ENCODE measurements at places on chromosomes 12 and 14.
A peak's percentile ranks its signal among the peaks of the same experiment; 100 is the strongest.

DNA sequence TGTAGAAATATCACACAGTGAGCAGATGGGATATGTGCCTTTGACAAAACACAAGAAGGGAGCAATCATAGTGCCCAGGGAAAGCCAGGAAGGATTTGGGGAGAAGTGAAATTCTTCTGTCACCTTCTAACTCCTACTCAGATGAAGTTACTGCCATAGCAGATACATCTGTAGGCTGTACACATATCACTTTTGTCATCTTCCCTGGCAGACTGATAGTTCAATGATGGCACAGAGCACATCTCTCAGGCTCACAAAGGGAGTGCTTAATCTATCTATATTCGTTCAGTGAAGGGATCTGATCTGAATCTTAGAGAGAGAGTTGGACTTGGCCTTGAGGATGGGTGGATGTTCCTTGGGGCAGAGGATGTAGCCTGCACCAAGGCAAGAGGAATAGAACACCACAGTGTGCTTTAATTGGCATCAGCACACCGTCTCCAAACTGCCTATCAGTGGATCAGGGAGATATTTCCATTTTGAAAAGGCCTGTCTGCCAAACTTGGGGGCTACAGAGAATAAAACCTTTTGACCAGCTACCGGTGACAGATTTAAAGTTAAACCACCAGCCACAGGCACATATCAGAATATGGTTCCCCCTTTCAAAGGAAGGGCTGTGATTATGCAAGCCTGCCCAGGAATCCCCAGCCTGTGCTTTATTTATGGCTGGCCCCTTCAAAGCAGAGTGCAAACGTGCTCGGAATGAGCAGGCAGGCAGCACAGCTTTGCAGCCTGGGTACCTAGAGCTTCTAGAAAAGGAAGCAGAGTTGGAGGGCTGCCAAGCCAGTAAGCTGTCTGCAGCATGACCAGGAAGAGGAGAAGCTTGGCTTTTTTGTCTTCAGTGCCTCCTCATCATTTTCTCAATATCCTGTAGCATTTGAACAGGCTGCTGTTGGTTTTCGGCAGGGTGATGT is 165.5 kb upstream of the DYRK2 start:
- DNase-seq: peak; percentile 82

GRCh38 chr12:110280392-110280778 is 662 bp upstream of the ATP2A2 start:
- DNase-seq: no peak

DNA sequence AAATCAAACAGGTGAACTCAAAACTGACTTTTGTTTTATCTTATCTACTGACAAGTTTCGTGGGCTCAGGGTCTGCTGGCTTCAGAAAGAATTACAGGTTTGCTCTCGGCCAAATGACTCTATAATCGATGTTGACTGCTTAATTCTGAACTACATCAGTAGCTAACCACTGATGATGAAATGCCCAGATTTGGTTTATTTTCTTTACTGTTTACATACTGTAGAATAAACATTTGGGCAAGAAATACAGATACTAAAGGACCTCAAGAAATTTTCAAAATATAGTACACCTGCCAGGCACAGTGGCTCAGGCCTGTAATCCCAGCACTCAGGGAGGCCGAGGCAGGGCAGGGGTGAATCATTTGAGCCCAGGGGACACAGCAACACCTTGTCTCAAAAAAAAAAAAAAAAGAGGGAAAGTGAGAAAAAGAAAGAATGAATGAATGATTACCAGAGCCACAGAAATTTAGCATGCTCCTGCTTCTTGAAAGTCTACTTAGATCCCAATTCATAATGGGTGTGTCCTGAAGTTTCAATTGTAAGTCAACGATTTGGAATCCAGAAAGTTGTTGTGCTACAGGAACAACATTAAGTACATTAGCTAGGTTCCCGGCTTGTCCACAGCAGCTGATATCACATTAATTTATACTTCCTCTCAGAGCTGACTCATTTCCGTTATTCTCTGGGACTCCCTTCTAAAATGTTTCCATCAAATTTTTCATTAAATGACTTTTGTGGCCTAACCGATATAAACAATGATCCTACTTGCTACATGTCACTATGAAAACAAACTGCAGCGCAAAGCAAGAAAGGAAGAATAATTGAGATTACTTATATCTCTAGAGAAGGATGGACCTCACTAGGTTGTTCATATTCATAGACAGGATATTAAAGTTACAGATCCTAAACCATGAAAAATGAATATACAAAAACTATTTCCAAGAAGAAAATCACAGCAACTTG is 134.3 kb downstream of the MED13L start:
- no peak for DNase-seq

DNA sequence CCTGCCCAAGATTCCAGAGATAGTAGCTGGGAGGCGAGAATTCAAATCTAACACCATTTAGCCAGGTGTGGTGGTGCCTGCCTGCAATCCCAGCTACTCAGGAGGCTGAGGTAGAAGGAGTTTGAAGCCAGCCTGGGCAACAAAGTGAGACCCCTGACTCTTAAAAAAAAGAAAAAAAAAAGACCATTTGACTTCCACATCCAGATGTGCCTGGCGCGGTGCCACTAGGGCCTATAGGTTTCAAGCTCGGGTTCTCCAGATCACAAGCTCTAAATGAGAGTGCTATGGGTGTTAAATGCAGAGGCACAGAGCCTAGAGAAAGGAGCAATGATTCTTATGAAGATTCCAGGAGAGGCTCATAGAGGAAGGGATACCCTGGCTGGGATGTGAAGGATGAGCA is 22.5 kb downstream of the SYNE3 start:
- no peak for DNase-seq

- no peak for DNase-seq
Measured at GRCh38 chr14:101056446-101056845, 152.9 kb upstream of the RTL1 start.

DNA sequence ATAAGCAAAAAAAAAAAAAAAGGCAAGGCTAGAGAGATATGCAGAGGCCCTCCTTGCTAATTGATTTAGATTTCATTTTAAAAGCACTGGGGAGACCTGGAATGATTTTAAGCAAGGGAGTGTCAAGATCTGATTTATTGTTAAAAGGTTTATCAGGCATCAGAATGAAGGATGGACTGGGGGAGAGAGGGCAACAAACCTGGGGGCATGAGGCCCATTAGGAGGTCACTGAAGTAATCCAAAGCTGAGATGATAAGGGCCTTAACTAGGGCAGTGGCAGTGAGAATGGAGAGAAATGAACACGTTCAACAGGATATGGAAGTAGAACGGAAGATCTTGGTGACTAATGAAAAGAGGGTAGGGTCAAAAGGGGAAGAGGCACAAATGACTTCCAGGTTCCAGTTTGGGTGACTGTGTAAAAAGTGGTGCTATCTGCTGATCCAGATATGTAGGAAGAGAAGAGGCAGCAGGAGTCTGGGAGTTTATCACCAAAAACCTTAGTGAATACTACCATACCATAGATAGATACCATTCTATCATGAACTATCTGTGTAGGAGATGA is 24.0 kb downstream of the KITLG start:
- DNase-seq: no peak

DNA sequence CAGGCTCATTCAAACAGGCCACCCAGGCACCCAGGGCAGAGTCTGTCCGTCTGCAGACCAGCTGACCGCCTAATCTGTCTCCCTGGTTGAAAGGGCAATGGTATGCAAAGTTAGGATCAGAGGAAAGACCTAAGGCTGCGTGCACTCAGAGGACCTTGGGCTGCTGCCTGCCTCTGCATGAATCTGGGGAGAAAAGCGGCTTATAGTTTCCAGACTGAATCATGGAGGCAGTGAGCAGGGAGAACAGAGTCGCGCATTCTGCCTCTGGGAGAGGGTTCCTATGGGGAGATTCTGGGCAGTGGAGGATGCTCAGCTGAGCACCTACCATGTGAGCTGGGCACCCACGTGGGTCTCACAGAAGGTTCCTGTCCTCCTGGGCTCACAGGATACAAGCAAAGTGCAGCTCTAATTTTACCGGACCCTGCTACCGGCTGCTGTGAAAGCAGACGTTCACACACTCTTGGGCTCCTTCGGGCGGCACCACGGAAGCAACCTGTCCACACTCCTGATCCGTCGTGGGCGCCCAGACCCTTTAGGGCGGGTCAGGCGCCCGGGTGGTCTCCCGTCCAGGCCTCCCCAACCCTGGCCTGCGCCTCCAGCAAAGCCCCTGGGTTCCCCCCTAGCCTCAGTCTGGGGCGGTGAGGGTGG is 772 bp downstream of the SCARB1 start:
- DNase-seq: peak; percentile 57

- no peak for DNase-seq
Measured at GRCh38 chr14:45095143-45095542, 11.2 kb downstream of the PRPF39 start.

GRCh38 chr14:98984719-98985041 is 287.3 kb downstream of the BCL11B start:
- no peak for DNase-seq

- no peak for DNase-seq
Measured at GRCh38 chr14:88233915-88234314, 89.2 kb downstream of the KCNK10 start.

DNA sequence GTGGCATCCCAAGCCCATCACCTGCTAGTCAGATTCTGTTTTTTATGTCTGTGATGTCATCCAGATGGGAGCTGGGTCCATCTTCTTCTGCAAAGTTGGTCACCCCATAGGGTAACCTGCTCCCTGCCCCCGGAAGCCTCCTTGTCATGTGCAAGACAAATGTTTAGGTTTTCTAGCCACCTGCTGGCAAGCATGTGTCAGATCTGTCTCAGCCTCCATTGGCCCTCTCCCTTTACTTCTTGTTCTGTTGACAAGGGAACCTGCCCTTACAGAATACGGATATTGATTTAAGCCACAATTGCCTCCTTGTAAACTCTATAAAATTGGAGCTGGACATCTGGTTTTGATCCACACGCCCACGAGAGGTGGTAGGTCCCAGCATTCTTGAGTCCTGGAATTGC is 7.5 kb downstream of the NTF3 start:
- DNase-seq: no peak

GRCh38 chr12:116432314-116432750 is 126.8 kb upstream of the MAP1LC3B2 start:
- DNase-seq: no peak

DNA sequence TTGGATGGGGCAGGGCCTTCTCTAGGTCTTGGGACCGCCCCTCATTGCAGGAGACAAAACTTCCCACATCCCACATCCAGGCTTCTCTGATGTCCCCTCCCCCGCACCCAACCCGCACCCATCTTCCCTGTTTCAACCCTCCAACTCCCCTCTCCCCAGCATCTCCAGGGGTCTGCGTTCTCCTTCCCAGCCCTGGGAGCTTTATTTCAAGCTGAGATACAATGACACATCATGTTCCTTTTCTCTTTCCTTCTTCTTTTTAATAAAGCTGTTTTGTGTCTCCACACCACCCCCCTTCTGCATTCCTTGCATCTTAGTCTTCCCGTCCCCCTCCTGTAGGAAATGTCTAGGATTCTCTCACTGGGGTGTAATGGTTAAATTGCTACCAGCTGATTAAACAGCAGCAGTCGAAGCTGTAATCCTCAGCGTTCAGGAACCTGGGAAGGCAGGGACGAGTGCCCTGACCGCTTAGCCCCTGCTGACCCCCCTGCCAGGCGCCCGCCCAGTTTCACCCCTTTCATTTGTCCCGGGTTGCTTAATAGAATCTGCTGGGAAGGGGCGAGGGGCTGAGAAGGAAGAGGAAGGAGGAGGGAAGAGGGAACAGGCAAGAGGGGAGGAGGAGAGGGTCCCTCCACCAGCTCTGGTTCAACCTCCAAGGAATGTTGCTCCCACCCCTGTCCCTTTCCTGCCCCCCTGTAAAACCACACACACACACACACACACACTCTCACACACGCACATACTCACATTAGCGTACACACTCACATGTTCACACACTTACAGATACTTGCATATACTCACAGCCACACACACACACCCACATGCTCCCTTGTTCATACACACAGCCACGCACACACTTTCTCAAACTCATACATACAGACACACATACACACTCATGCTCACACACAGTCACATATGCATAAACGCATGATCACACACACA is 104.5 kb upstream of the MED13L start:
- no peak for DNase-seq

DNA sequence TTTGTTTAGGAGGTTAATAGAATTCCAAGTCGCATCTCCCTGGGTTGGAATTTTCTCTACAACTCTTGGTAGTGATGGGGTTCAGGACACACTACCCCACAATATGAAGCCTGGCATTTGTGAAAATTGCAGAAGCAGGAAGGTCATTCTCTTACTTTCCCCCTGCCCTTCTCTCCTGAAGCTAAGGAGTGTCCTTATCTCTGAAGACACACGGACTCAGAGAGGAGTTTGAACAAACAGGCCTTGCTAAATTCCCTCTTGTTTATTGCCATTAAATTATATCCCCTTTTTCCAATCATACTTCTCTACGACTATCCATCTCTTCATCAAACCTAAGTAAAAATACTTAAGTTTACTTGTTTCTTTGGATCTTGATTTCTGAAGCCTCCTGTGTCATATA is 443.0 kb downstream of the RAD51B start:
- DNase-seq: no peak

- no peak for DNase-seq
Measured at GRCh38 chr14:99786511-99786989, 6.7 kb upstream of the EML1 start.

DNA sequence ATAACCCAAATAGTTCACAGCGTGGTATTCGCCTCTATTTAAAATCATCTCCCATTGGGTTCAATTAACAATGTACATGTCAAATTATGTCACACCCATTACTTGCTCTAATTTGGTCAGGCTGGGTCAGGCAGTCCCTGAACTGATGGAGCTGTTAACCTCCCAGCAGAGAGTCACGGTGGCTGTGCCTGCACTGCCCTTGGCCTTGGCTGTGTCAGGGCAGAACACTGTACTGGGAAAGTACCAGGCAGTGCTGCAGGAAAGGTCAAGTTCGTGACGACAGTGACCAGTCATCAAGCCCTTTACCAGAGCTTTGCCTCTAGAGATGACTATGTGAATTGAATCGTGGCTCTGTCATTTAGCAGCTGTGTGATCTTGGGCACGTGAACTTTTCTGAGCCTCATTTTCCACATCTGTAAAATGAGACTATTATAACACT is 100.0 kb downstream of the ARF6 start:
- DNase-seq: no peak

DNA sequence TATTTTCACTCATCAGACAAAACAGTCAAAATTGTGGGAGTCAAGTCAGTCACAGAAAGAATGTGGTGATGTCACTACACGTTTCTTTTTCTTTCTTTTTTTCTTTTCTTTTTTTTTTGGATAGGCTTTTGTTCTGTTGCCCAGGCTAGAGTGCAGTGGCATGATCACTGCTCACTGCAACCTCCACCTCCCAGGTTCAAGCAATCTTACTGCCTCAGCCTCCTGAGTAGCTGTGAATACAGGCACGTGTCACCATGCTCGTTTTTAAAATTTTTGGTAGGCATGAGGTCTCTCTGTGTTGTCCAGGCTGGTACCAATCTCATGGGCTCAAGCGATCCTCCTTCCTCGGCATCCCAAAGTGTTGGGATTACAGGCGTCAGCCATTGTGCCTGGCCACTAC is 2.3 kb downstream of the CLECL1 start:
- no peak for DNase-seq

GRCh38 chr12:48512855-48513254 is 12.6 kb upstream of the OR8S1 start:
- no peak for DNase-seq

- DNase-seq: no peak
Measured at GRCh38 chr14:40252817-40253447, 820.7 kb upstream of the FBXO33 start.

Measured in anterior cingulate cortex (tissue), 58 donors.